ENCODE measurements at places on chromosomes 4 and X.

DNA sequence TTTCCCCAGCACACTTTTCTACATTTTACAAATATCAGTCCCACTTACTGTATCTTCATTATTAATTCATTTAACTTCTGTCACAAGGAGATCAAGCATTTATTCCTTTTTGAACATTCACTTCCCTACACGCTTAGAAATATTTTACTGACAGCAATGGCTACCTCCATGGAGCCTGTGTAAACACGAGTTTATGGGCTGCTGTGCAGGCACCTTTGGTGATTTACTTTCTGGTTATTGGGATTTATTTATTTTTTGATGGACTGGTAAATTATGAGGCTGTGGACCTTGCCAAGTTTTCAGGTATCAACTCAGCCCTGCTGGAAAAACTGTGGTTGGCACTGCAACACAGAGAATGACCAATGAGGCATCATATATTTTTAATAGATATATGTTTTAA, 45.4 kb upstream of the PAQR3 start:
- no peak for DNase-seq

DNA sequence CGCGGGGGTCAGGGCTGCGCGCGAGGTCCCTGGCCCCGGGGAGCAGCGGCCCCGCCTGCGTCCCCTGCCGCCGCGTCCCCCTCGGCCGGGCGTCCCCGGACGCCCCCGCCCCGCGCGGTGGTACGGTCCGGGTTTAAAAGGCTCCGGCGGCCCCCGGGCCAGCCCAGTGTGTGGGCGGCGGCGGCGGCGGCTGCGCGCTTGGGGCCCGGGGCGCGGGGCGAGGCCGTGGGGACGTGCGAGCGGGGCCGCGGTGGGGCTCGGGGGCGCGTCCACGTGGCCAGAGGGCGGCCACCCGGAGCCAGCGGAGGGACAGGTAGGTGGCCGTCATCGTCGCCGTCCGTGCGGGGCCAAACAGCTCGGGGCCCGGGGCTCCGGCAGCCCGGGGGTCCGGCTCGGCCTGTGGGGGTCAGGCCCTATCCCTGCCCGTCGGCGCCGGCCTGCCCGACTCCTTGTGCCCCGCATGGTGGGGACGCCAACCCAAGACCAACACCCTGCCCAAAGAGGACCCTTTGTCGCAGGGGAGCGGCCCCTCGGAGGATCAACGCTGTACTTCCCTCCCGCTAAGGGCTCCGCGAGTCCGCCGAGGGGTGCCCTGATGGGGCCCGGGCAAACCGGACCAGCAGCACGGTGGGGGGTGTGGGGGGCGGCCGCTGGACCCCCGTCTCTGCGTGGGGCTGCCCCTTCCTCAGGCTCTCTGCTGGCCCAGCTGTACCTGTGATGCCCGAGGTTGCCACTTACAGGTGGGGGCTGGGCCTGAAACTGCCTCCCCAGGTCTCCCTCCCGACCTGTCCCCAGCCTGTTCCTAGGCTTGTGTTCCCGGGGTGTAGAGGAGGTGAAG, at the start of gene PLXNA3:
PLXNA3 (plus strand) TSS at position 166 of the 838 bp plus-strand sequence. CDS start 1,903 bp downstream, outside the sequence.
- peak; percentile 68 for DNase-seq

DNA sequence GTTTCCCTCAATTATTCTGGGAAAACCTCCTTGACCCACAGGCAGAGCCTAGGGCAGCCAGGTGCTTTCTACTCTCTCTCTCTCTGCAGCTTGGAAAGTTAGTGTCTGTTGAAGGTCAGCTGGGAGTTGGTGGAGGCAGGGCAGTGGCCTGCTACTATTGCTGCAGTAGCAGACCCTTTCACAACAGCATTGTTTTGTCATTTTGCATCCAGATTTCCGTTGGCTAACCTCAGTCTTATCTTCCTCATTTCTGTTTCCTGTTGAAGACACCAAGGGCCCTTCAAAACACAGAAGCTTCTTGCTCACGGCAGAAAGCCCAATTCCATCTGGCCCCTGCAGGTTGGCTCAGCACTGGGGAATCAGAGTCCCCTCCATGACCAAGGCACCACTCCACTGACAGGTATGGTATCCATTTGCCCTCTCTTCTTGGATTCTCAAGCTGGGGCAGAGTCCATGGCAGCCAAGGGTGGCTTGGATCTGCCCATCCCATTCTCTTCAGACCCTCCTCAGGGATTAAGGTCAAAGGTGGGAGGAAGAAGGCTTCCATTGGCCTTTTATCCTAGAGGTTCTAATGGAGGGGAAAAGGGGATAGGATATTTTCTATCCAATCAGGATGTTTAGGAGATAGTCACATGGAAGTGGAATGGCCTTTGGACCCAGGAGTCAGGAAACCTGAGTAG, 24.6 kb downstream of the VSIG4 start:
- peak; percentile 79 for DNase-seq

GRCh38 chr4:134141728-134142127, 59.9 kb downstream of the PABPC4L start:
- DNase-seq, result no peak

GRCh38 chr4:106021737-106022410, 126.6 kb downstream of the NPNT start:
- no peak for DNase-seq

DNA sequence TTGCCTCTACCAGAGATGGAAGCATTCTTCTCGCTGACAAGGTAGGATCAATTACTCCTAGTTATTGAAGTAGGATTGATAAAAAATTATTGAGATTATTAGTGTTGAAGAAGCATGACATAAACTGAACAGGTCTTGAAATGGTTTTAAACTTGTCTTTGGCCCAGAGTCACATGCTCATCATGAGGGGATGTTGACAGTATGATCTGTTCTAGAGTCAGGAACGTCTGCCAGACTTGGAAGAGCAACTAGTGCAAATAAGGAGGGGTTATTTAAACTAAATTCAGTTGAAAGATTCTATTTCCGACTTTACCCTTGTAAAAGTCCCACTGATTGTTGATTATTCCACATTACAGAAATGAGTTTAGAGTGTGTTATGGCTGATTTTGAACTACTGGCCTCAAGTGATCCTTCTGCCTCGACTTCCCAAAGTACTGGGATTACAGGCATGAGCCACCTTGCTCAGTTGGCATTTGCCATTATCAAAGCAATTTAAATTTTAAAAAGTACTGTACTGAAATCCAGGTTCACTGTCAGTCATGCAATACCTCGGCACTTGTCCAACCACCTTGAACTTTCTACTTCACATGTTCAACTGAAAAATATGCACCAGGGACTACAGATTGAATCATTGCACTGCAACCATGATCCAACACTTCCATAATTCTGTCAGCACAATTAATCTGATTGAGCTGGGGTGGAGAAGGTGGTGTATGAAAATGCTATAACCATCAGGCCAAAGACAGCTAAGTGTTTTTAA, 19.7 kb downstream of the FABP2 start:
- DNase-seq, result no peak
